ENCODE measurements at places on chromosomes 1 and 21.

- DNase-seq, result no peak
Measured at GRCh38 chr1:31795801-31796621, 19.8 kb downstream of the SPOCD1 start.

DNA sequence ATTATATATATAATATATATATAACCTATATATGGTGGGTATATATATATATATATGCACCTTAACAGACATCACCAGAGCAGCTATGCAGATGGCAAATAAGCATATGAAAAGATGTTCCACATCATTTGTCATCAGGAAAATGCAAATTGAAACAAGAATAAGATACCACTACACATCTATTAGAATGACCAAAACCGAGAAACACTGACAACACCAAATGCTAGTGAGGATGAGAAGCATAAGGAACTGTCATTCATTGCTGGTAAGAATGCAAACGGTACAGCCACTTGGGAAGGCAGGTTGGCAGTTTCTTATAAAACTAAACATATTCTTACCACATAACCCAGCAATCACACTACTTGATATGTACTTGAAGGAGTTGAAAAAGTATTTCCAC, 219.8 kb upstream of the PRMT6 start:
- no peak for DNase-seq

DNA sequence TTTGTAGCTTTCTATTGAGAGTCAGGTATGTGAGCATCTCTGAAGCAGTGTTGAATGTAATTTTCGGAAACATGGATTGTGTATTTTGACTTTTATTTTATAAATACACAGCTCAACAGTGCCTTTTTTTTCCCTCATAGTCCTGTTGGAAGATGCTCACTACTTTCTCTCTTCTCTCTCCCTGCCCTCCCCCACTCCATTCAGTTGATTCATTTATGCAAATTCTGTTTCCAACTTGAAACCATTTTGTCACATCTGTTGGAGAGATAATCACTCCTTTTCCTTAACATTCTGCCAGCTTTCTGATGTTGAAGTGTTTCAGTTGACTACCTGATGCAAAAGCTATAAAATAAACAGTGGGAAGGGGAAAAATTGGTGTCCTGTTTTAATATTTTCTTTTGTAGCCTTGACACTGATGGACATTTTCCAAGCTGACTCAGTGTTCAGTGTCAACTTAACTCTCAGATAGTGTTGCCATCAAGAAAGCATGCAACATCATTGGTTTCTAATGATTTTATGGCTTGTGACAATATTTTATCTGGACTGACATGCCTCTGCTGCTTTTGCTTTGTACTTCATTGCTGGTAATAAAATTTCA, 194.5 kb downstream of the HS2ST1 start:
- no peak for DNase-seq

DNA sequence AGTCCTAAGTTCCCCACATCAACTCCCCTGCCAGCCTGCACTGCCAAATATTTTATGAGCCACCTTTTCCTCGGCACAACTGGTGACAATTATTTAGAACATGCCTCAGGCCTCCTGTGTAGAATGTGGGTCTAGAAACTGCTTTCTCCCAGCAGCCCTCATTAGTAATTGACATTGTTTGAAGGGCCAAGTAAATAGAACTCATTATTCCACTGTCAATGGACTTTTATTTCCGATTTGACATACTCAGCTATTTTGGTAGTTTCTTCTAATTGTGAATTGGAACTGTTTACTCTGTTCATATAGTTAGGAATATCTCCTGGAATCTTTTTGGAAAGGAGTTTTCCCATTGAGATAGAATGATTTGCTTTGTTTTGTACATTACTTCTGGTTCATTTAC, 168.8 kb upstream of the L1TD1 start:
- no peak for DNase-seq

DNA sequence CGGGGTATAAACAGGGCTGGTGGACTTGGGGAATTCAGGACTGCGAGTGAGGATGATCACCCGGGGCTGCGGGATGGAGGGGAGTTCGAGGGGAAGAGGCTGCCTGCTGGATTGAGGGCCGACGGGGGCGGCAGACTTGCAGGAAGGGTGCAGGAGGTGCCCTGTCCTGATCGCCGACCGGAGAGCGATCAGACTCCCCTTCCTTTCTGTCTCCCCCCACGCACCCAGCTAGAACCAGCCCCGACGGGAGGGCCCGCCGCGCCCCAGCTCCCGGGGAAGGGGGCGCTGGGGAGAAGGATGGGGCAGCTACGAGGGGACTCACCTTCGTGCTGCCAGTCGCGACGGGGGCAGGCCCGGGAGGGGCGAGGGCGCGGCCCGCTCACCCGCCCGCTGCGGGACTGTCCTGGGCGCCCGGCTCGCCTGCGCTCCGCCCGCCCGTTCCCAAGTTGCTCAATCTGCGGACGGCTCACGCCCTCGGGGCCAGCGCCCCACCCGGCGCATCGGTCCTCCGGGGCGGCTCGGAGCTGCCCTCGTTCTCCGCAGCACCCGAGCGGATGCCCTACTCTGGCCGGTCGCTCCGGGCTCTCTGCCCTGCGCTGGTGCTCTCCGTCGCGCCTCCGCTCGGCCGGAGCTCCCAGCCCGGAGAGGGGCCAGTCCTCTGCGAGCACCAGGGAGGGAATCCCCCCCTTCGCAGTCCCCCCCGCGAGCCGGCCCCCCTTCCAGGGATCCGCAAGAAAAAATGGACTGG, at the start of gene RSPO1:
Gene RSPO1 (minus strand): TSS at position 649 of the 748 bp plus-strand sequence. CDS start 5,231 bp downstream, outside the sequence.
- no peak for DNase-seq

DNA sequence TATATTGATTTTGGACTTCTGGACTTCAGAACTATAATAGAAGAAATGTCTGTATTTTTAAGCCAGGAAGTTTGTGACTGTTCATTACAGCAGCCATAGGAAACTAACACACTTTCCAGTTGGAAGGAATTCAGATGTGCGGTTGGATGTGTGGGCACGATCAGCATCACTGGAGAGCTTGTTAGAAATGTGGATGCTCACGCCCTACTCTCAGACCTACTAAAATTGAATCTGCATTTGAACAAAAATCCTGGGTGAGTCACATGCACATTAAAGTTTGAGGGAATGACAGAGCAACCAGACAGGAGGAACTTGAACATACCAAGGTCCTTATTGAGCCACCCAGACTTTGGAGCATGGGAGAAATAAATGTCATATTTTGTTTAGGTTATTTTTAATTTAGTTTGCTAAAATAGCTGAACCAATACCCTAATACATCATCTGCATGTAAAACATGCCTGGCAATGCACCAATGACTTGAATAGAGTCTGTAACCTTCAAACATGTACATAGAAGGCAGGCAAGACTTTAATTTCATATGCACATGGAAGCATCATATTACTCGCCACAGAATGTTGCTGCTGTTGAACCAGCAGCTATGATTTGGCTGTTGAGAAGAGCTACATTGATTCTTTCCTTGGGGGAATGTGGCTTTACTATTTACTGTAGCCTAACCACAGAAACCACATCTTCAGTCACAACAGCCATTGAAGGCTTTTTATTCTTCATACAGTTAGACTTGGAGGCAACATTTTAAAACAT, 346.2 kb downstream of the BARHL2 start:
- DNase-seq, result peak; percentile 87

GRCh38 chr1:32335790-32336590, at the start of gene MARCKSL1:
Gene MARCKSL1, minus strand, starts transcription at chr1:32336233. Its CDS starts 200 bp downstream, at chr1:32336033.
- no peak for DNase-seq

- DNase-seq, result no peak
Measured at GRCh38 chr1:202713110-202713509, 2.9 kb upstream of the SYT2 start.

All from SK-N-MC (cell line).